ENCODE measurements at places on chromosomes 6 and 20.

DNA sequence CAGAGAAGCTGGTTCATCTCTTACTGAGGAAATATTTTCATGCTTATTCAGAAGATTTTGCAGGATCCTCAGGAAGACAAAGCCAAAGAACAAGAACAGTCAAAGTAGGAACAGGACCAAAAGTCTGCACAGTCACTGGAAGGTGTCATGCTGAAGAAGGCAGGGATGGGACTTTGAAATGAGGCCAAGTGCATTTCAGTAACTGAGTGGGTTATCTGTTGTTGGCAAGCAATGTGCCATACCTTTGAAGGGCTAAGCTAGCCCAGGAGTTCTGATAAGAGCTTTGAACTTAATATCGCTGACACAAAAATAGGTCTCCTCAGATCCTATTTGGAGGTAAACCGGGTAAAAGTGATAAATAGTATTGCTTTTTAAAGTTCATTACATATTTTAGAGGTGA is 31.5 kb downstream of the SLC16A10 start:
- no peak for DNase-seq

GRCh38 chr20:57530327-57530981 is 5.5 kb upstream of the CTCFL start:
- DNase-seq, result no peak

- DNase-seq, result no peak
Measured at GRCh38 chr6:28816909-28817807, 106.6 kb downstream of the TRIM27 start.

DNA sequence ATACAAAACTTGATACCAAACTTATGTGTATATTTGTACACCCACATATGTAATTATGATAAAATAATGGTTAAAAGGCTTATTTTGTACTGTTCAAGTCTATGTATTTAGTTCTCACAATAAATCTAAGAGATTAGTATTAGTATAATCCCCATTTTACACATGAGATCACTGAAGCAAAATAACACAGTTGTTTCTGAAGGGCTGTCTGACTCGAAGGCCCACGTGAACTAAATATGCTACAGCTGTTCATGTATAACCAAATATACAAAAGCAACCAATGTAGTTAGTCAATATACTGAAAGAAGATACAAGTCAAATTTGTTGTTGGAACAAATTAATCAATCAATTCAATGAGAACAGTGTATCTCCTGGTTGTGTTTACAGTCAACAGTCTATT is 959.2 kb downstream of the EPHA7 start:
- DNase-seq, result no peak

DNA sequence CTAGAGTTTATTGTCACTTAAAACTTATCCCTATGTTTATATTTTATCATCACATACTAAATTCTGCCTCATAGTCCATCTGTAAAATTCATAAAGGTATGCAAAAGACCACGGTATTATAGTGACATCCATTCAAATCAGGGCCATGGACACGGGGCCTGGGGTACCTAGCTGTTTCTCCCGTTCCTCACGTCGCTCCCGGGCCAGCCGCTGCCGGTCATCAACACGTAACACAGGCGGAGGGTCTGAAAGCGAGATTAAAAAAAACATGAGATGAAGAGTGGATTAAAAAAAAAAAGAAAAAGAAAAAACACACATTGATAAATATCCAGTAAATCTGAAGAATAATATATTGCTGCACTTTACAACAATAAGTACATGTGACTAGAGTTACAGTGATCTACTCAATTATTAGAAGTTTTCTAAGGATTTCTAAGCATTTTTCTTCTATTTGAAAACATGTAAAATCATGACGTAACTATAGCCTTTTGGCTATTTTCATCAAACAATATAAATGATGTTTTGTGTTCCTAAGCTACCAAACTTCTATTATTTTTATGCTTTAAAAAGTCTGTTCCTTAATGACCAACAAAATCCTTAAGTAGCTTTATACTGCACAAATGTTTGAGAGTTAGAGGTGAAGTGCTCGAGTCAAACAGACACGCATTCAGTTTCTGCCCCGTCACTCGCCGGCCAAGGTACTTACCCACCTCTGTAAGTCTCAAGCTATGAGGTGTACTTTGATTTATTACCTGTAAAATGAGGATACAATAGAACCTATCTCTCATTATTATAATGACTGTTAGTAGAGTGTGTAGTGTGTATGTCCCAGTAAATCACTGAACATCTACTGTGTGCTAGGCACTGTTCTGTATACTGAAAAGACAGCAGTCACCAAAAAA is 122.1 kb upstream of the BCLAF1 start:
- no peak for DNase-seq

DNA sequence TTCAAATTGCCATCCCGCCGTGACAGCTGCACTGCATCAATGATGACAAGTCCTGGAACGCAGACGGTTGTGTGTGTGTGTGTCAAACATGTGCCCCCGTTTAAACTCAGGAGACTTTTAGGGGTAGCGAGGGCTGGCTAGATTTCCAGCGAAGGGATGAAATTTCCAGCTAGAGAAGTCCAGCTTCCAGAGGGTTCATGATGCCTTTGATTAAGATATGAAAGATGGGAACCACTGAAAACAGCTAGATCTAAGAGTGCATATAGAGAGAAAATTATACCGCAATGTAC is 644 bp downstream of the KIZ start:
- DNase-seq, result no peak

DNA sequence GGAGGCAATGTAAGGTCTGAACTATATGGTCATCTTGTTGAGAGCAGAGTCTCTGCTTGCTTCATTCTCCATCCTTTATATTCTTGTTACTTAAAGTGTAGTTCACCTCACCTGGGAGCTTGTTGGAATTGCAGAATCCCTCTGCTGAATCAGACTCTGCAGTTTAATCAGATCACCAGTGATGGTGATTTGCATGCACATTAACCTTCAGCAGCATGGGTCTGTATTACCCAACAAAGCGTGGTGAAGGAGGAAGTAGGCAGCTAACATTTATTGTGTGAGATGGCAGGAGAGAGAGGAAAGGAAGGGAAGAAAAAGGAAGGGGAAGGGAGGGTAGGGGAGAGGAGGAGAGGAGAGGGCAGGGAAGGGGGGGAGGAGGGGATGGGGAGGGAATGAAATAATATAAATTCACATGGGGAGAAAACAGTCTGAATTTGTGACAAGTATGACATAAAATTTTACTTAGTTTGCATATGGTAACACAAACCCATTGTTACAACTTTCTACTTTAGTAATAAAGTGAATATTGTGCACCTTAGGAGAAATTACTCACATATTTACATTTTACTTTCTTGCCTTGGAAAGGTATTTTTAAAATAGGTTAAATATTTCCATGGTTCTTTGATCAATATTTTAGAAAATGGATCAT is 740.7 kb downstream of the DHX35 start:
- no peak for DNase-seq

GRCh38 chr20:50744143-50744792 is 12.9 kb downstream of the PARD6B start:
- DNase-seq, result no peak

- no peak for DNase-seq
Measured at GRCh38 chr20:51687630-51688029, 80.6 kb downstream of the ATP9A start.

- DNase-seq, result no peak
Measured at GRCh38 chr20:382291-383115, 1.9 kb downstream of the TRIB3 start.

GRCh38 chr6:16670183-16670582 is 91.1 kb downstream of the ATXN1 start:
- DNase-seq, result no peak

GRCh38 chr20:5039255-5039657 is 37.9 kb upstream of the SLC23A2 start:
- DNase-seq, result no peak

DNA sequence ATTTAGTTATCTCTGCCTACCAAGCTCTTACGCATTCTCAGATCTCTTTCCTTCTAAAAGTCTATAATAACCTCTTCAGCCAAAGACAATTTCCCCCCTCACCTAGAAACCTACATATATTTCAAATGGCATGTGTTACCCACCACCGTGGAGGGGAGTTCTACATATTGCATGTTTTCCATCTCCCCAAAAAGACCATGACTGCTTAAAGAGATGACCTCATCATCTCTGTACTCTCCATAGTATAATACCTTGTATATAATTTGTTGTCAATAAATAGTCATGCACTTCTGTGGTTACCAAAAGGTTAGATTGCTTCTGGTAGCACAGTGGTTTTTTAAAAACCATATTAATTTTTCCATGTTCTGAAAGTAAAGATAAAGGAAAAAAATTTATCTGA is 148.4 kb downstream of the TBX18 start:
- DNase-seq, result no peak

DNA sequence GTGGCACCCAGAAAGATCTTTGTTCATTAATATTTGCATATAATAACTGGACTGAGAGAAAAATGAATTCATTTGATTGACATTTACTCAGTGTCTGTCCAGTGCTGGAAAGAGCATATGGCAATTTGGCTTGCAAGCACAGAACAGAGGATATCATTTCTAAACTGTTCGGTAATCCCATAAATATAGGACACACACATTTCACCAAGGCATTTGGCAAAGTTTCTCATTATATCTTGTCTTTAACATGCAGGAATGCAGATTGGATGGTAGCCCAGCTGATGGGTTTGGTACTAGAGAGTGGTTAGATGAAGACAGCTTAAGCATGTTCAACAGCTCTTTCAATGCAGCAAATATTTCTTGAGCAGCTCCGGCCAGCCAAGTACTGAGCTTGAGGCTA is 259.2 kb downstream of the PRKN start:
- DNase-seq, result no peak

DNA sequence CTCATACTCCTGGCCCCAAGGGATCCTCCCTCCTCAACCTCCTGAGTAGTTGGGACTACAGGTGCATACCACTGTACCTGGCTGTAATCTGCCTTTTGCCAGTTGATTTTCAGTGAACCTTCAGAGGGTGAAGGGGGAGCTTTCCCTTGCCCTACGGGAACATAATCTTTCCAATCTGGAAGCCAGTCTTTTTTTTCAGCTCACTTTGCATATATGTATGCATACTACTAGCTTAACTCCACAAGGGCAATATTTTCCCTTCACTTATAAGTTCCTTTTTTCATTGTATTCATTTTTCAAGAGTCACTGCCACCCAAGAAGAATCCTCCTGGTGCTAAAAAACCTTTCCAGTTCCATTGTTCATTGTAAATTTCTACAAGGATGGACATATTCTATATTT is 53.4 kb upstream of the GCM1 start:
- no peak for DNase-seq

- no peak for DNase-seq
Measured at GRCh38 chr6:99822741-99823512, 171.1 kb downstream of the MCHR2 start.

DNA sequence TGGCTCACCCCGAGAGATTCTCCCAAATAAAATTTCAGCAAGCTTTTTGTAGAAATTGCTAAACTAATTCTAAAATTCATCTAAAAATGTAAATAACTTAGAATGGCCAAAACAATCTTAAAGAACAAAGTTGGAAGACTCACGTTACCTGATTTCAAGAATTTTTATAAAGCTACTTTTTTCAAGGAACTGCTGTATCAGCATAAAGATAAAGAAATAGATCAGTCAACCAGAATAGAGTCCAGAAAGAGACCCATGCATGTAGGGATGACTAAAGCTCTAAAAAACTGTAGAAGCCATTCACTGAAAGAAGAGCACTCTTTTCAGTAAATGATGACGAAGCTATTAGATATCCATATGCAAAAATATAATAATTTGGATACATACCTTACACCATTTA is 652.1 kb downstream of the TBC1D32 start:
- no peak for DNase-seq

DNA sequence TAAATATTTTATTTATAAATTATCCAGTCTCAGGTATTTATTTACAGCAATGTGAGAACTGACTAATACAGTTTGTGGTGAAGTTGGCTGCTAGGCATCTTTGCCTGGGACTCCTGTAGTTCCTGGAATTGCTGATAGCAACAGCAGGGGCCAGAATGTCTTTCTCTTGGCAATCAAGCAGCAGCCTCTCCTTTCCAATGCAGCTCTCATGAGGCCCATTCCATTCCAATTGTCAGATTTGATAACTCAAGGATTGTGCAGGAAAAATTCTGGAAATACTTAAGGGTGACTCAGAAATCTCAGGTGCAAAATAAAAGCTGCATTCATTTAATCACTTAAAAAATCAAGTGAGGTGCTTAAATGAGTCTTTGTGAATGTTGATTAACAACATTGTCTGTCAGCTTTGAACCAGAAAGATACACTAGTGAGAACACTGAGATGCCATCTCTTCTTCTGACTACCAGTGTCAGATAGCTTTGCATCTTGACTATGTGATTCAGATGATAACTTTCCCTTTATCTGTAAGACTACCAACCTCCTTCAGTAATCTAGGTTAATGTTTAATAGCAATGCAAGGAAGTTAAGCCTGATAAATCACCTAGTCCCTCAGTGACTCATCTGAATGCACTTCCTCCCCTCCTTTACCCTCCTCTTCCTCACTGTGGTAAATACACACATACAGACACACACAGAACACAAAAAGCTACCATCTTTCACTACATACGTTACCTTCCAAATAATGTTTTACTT is 32.1 kb upstream of the COL21A1 start:
- DNase-seq, result no peak

DNA sequence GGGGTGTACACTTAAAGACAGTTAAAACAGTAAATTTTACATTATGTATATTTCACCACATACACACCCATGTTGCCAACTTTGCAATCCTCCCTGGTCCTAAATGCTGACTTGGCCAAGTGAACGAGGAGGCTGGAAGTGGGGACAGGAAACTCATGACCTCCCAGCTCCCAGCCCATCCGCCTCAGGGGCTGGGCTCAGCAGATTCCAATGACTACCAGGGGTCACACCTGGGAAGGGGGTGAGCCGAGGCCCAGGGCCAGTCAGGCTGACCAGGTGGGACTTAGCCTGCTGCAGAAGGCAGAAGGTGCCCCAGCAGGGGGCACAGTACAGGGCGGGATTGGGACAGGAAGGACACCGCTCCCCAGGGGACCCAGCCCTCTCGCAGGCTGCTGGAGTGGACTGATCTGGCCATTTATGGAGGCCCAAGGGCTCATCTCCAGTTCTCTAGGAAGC is 2.4 kb downstream of the SIGLEC1 start:
- DNase-seq, result no peak

- no peak for DNase-seq
Measured at GRCh38 chr6:39055661-39056060, 7.1 kb downstream of the GLP1R start.

DNA sequence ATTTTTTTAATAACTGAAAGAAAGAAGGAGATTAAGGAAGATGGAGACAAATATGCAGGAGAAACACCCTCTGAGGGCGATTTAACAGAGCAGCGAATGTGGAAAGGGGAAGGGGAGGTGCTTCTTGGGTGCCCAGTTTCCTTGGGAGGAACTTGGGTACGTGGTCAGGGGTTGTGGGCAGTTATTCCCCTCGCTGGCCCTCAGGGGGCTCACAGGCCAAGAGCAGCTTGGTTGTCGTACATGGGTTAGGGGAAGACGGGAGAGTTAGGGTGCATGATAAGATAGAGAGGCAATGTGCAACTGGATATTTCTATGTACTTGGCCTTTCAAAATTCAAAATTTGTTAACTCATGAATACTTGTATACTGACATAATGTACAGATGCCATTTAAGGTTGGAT is 7.0 kb upstream of the TUBB2A start:
- no peak for DNase-seq

GRCh38 chr6:107621229-107621937 is 131.5 kb downstream of the SOBP start:
- no peak for DNase-seq

Measured in activated CD4-positive, CD25-positive, alpha-beta regulatory T cell treated with anti-CD3 and anti-CD28 coated beads, Interleukin-2, amount 50 U/mL, for 72 hours (primary cell).